Activated naive CD4-positive, alpha-beta T cell (primary cell): ENCODE measurements at places on chromosomes 1 and 21.

GRCh38 chr1:1153874-1154273 is 19.8 kb upstream of the TTLL10 start:
- no peak for DNase-seq

DNA sequence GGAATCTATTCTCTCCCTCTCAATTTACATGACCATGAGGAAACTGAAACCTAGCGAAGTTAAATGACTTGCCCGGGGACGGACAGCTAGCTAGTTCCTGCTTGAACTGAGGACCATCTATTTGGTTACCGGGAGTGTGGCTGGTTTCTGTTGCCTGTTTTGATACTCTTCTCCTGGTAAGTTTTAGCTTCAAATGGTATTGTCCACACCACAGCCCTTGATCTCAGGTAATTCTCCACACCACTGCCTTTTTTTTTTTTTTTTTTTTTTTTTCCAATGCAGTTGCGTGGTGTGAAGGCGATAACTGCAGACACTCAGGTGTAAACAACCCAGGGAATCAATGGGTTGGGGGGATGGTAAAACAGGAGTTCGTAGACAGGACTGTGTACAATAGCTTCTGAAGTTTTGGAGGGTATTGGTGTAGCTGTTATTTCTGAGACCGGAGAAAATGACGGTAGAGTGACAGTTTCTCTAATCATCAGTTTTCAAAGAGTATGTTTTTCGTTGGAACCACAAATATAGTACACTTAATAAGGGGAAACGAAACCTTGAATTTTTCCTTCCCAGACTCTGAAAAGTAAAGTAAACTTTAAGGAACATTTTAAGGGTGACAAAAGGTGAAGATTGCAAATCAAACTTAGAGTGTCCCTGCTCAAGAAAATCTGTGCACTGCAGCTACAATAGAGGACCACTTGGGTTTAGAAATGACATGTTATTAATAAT is 125.3 kb upstream of the CACYBP start:
- no peak for DNase-seq

- no peak for DNase-seq
Observed at GRCh38 chr1:150429805-150430204, 57.4 kb upstream of the TARS2 start.

GRCh38 chr1:237416924-237417655 is 375.1 kb downstream of the RYR2 start:
- DNase-seq = no peak
